ENCODE measurements at places on chromosomes 2 and 18.
A peak's percentile ranks its signal among the peaks of the same experiment; 100 is the strongest.

GRCh38 chr2:204049635-204050034 is 113.1 kb downstream of the ICOS start:
- peak; percentile 24 for DNase-seq

DNA sequence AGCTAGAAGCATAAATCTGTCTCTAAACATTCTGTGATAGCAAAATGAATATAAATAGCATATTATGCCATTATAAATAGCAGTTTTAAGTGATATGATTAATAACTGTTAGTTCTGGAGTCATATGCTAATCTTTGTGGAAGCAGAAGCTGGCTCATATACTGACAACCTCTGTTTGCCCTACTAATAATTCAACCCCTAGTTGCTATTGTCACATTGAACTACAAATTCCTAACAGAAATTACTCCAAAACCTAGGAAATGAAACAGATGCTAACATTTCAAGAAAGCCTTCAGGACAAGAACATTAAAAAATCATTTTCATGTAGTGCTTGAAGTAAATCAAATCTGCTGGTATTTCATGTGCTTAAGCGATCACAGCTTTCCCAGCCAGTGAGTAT is 28.2 kb downstream of the CALCRL start:
- no peak for DNase-seq

- no peak for DNase-seq
Observed at GRCh38 chr2:7373156-7373555, 455.9 kb downstream of the RNF144A start.

- no peak for DNase-seq
Observed at GRCh38 chr2:129759472-129760010, 219.9 kb upstream of the RAB6C start.

DNA sequence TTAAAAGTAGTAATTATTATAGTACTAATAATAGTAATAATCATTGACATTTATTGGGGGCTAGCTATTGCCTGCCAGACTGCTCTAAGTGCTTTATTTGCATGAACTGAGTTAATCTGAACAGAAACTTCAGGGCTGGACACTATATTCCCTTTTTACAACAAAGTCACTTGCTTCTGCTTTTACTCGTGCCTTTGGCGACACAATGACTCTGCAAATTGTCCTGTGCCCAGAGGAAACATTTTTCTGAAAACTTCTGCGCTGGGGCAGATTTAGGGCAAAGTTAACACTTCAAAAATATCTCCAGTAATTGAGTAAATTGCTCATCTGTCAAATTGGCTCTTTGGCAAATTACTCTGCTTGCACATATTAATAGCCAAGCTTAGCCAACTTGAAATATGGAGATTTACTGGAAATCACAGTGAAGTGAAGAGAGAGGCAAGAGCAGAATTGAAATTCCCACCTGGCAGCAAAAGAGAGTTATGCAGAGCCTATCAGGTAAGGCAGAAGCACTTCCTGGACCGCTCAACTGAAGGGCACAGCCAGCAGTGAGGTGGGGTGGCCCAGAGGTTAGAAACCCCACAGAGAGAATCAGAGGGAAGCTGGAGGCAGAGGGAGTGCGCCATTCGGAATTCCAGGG is 36.3 kb downstream of the BMP10 start:
- DNase-seq: no peak

DNA sequence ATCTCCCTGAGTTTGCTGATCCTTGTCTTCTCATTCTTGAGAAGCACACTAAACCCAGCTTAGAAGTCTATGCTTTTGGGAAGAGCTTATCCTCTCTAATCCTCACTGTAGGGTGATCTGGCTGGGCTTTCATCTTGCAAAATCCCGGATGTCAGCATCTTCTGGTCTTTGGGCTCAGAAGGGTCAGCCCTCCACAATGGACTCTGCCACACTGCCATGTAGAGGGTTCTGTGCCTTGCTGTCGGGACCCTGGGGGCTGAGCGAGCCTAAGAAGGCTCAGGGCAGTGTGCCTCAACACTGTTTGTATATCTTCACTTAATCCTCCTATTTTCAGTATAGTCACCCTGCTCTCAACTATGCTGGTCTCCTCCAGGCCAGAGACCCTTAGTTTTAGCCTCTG is 102.3 kb downstream of the TGIF1 start:
- no peak for DNase-seq

DNA sequence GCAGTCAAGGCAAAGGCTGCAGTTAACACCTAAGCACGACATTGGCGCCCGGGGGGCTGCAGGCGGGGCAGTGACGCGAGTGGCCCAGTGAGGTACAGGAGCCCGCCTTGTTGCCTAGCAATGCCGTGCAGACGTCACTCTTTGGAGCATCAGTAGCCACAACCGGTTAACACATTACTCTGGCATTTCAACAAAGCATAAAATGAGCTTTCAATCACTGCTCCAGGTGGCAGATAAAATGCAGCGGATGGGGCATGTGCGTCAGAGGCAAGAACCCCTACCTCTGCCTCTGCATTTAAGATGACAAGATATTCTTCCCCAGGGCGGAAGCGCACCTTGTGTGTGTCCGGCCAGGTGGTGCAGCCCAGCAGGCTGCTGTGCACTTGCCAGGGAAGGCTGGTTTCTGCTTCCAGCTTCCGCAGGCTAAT is 139.4 kb downstream of the MTCL1 start:
- no peak for DNase-seq

- DNase-seq: no peak
Observed at GRCh38 chr2:235064976-235065375, 113.2 kb downstream of the SH3BP4 start.

- no peak for DNase-seq
Observed at GRCh38 chr2:174511580-174512260, 24.9 kb upstream of the GPR155 start.

- DNase-seq: no peak
Observed at GRCh38 chr2:169478745-169479256, 493 bp upstream of the BBS5 start.

DNA sequence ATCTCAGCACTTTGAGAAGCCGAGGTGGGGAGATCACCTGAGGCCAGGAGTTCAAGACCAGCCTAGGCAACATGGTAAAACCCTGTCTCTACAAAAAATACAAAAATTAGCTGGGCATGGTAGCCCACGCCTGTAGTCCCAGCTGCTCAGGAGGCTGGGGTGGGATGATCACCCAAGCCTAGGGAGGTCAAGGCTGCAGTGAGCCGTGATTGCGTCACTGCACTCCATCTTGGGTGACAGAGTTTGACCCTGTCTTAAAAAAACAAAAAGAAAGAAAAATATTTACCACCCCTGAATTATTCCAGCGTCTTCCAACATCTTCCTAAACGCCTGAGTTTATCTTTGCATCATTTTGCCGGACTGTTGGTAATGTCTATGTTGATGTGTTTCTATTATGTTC is 6.2 kb upstream of the IGFBP5 start:
- DNase-seq: no peak

DNA sequence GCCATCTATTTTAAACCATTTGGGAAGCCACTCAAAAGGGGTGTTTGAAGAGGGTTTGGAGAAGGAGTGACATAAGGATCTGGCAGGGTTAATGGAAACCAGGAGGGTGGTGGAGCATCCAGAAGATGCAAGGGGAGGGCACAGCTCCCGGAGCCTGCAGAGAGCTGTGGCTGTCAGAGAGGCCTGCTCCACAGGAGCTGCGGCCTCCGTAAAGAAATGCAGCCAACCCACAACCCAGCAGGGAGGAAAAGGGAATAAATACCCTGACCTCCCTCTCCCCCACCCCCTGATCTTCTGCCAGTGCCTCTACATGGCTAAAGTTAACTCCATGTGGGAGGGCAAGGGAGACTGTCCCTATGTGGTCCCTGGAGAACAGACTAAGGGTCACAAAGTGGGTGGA is 567.1 kb upstream of the POU3F3 start:
- DNase-seq: no peak

DNA sequence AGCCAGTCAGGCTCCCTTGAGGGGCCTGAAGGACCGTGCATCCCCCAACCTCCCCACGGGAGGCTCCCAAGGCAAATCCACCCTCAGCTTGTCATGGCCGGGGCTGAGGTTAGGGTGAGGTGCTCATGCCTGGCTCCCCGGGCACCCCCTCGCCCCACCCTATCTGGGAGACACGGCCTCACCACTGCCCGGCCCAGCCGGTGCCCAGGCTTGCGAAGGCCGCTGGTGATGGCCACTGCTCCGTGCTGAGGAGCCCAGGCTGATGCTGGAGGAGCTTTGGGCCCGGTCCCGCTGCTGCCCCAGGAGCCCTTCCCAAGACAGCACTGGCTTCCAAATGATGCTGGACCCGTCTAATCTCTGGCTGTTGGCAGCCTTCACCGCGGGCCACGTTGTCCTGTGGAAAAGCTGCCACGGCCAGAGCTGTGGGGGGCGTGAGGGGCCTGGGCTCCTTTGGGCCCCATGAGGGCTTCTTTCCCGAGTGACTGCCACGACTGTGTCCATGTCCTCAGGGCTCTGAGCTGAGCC is 135.7 kb upstream of the CTDP1 start:
- DNase-seq: no peak

GRCh38 chr2:27703638-27704341 is 40.1 kb downstream of the SLC4A1AP start:
- DNase-seq: peak; percentile 75

DNA sequence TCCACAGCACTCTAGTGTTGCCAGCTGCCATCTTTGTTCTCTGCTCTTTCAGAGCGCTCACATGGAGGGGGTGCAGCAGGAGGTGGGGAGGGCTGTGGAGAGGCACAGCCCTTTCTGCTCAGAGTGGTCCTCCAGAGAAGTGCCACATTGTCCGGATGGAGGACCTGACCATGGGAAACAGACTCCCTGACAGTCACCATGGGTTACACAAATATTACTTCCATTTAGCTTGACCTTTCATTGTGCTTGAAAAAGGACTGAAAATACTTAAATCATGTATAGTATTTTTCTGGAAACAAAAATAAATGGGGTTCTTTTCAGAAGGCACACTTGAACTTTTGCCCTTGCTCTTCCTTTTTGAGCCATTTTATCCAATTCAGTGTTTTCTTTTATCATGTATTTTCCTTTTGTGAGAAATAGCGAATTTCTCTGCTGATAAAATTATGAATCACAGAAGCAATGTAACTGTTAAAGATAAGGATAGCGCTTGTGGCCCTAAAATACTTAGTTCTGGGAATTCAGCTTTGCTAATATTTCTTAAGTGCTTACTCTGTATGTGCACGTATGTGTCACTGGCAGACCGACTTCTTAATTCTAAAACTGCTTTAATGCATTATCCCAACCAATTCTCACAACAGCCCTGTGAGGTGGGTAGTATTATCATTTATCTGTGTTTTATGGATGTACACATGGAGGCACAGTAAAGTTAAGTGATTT is 34.2 kb downstream of the SPATS2L start:
- no peak for DNase-seq

DNA sequence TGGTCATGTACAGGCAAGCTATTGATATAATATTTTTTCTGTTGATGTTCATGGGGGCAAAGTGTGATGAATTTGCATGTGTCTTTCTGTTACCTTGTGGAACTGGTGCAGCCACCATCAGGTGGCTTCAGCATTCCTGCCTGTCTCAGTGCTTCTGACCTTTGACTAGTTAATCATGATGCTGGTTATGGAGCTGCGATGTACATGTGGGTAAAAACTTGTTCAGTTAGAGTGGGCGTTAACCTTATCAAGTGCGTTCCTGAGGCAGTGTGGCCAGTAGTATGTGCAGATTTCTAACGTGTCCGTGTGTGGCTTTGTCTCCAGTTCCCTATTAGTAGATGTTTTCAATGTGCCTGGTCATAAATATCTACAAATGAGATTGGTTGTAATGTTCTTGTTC is 127.4 kb upstream of the ZSWIM2 start:
- no peak for DNase-seq

- no peak for DNase-seq
Observed at GRCh38 chr2:237964578-237965404, 2.0 kb upstream of the UBE2F start.

DNA sequence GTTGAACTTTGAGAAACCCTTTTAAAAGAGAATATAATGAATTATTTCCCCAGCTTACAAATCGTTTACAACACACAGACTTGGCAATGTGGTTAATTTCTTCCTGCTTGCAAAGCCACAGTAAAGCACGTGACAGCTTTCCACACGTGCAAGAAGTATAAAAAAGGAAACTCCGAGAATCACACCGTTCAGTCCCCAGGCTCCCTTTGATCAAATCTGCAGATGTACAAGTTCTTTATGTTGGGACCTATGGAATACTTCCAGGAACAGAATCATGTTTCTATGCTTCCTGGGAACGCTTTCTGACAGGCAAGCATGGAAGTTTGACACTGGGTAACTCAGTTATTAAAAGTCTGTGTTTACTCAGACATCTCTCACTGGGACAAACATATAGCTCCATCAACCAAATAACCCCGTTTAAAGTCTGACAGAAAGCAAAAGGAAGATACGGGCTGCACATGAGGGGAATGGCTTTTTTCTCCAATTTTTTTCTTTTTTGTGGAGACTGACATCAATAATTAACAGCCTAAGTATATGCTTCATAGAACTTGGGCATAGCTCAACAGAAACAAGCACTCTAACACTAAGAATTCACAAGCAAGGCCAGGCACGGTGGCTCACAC is 134.8 kb downstream of the EIPR1 start:
- DNase-seq: no peak

GRCh38 chr2:67666386-67667053 is 269.4 kb downstream of the ETAA1 start:
- no peak for DNase-seq

DNA sequence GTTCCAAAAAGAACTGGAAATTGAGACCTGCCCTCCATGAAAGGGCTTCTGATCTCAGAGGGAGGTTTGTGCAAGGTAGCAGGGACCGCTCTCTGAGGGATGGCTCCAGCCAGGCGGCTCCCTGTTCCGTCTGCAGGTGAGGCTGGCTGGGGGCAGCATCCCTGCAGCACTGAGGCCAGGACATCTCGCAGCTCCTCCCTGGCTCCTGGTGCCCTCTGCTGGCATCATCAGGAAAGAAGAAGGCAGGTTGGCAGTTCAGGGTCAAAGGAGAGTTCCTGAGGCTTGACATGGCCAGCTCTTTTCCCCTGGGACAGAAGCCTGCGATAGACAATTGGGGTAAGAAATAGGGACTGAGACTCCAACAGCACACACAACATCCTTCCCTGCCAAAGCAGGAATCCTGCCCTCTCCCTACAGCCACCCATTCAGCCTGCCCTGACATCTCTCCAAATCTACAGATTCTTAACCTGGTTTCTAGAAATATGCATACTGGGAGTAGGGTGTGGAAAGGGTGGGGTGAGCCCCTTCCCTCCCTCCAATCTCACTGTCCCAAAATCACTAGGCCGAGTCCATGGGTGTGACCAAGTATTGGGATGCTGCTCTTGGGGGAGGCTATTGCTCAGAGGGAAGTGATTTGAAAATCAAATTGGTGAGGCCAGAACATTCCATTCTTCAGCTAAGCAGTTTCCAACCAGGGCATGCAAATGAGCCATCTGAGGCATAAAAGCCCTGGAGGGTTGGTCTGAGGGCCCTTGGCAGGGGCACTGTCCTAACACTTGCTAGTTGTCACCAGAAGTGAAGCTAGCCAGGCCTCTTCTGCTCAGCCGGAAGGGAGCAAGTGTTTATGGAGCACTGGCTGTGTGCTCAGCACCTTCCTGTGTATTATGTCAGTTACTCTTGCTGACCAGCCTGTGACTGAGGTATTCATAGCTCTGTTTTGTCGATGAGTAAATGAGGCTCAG is 185.4 kb downstream of the TFCP2L1 start:
- no peak for DNase-seq

GRCh38 chr2:160406591-160407392 is 86.8 kb downstream of the RBMS1 start:
- DNase-seq: peak; percentile 28

- DNase-seq: no peak
Observed at GRCh38 chr18:8052237-8052701, 485.2 kb downstream of the PTPRM start.

GRCh38 chr2:121902171-121902591 is 146.7 kb downstream of the TSN start:
- DNase-seq: peak; percentile 50

All from GM10248 (cell line).